Vagina (tissue), 2 donors: ENCODE measurements at places on chromosomes 16 and 17.

GRCh38 chr17:10337136-10337535 lies 35.7 kb downstream of the MYH13 start:
- no peak for DNase-seq

DNA sequence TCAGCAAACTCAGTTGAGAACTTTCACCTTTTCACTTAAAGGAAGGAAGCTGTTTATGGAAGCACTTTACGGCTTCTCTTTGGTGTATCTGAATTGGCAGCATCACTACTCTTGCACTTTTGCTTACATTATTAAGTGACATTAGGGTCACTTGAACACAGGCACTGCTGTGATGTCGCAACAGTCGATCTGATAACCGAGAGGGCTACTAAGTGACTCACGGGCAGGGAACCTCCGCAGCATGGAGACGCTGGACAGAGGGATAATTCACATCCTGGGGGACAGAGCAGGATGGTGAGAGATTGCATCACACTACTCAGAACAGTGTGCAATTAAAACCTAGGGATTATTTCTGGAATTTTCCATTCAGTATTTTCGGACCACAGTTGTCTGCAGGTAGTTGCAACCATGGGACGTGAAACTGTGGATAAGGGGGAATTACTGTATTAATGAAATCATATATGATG lies 56.5 kb downstream of the DNAH2 start:
- DNase-seq, result no peak

DNA sequence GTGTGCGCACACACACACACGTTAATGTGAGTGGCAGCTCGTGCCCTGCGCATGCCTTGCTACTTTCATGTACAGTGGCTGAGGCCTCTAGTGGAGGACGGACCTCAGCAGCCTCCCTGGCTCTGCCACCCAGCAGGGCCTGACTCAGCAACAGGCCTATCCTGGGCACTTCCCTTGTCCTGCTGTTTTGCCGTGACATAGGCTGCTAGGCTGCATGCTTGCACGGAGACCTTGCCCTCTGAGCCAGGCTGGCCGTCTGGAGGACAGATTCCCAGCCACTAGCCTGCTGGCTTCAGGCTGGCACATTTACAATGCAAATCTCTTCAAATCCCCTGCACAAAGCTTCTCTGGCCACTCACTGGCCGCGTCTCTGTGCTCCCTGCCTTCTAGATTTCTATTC lies 9.5 kb downstream of the RNF213 start:
- no peak for DNase-seq

- no peak for DNase-seq
Observed at GRCh38 chr17:36894925-36895324, 42.4 kb upstream of the LHX1 start.

DNA sequence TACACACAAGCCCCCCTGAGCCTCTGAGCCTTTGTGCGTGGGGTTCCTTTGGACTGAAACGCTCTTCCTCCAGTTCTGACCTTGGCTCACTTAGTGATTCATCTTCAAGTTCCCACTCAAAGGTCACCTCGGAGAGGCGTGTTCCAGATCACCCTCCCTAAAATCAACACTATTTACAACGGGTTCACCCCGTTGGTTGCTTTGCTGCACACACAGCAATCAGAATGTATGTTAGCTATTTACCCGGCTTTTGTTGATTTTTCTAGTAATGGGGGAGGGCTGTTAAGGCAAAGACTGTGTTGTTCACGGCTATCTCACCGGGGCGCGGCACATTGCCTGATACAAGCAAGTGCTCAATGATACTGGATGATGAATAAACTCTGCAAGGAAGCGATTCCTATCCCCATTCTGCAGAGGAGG lies 977 bp downstream of the NAGPA start:
- DNase-seq, result no peak

DNA sequence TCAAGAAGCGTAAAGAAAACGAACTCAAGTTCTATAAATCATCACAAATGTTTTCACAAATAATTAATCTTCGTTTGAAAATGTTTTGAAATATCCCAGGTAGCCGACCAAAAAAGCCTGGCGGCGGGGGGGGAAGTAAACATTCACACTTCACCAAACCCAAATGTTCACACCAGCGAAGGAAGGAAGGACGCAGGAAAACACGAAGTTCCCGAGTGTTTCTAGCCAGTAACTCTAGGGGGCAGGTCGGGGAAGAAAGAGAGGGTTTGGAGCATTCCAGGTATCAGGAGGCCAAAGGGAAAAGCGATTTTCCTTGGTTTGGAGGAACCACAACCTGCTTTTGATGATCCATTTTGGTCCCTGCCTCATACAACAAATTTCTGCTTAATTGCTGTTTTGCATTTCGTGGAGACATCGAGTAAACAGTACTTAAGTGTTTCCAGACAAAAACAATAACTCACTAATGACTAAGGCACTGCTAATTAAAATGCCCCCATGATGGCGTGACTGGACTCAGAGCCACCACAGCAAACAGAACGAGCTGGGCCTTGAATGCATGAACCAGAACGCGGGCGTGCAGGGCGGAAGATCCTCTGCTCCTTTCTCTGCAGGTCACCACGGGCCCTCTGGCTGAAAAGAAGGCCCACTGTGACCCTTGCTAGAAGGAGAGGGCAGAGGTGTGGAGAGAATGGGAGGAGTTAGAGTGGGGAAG lies 16.6 kb downstream of the ZFHX3 start:
- no peak for DNase-seq

DNA sequence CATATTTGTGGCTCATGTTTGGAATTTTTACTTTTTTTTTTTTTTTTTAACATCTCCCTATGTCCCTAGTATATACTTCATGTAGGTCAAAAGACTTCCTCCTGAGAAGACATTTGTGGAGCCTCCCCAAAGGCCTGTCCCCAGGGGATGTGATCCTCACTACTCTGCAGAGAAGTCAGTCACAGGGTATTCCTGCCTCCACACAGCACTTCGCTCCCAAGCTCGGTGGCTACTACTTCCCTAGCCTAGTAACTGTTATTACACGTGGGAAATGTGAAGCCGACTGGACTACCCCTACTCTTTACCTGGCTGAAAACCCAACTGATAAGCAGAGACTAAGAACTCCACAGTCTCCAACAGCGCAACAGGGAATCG lies 116.8 kb downstream of the HIC1 start:
- no peak for DNase-seq

- no peak for DNase-seq
Observed at GRCh38 chr17:17514993-17515933, 19.1 kb upstream of the RASD1 start.

- no peak for DNase-seq
Observed at GRCh38 chr16:1945559-1946391, 2.8 kb upstream of the MSRB1 start.

DNA sequence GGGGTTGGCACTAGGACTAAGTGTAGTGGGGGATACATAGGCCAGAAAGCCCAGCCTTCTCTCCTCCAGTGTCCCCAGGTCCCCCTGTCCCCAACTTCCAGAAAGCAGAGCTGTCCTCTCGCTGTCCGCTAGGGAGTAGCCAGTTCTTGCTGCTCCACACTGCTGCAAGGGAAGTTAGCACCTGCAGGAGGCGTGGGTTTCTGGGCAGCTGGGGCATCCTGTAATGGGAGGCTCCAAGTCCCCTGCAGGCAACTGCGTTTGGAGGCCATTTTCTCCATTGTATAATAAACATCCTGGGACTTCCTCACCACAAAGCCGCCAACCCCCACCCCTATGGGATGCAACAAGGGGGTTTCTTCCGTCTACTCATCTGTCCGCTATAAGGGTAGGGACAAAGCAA lies 1.7 kb downstream of the RPRML start:
- DNase-seq, result no peak

DNA sequence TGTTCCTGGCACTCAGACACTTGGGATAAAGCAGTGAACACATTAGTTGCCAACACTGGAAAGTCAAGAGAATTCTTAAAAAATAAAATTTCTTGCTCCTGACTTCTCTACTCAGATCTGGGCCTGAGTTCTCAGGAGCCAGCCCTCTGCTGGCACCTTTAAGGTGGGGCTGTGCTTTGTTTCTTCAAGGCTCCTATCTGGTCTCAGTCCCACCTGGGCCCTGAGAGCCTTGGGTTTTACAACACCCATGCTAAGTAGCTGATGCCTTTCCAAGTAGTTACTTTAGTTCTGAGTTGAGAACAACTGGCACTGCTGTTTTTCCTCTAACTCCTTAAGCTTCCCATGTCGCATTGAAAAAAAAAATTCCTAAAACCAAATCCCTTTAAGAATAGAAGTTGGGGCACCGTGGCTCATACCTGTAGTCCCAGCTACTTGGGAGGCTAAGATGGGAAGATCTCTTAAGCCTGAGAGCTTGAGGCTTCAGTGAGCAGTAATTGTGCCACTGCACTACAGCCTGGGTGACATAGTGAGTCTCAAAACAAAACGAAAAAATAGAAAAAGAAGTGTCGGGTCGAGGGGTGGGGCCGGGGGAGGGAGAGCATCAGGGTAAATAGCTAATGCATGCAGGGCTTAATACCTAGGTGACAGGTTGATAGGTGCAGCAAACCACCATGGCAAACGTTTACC lies 16.6 kb downstream of the CHAD start:
- DNase-seq, result no peak

DNA sequence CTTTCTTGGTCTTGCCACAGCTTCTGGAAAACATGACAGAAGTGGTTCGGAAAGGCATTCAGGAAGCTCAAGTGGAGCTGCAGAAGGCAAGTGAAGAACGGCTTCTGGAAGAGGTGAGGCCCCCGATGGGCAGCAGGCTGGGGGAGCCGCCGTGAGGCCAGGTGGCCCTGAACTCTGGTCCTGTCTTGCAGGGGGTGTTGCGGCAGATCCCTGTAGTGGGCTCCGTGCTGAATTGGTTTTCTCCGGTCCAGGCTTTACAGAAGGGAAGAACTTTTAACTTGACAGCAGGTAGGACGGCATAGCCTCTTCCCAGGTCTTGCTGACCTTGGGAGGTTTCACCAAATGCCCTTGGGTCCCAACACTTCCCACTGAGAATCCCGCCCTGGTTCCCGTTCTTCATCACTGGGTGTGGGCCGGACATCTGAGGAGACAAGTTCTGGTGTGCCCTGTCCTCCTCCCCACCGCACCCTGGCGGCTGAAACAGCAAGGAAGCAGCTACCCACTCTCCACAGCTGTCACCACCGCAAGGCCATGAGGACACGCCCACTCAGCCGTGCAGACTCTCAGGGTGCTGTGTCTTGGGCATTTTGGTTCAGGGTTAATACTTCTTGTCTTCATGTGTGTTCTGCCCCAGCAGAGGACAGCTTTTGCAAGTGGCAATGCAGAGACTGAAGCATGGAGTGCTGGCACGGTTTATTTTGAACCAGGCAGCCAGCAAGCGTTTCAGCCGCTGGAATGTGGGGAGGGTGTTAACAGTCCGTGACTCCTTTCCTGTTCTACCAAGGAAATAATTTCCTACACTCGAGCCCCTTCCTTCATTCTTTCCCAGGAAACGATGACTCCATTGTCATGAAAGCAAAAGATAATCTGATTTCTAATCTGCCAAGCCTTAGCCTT lies 21.4 kb downstream of the NTAN1 start:
- DNase-seq, result no peak

GRCh38 chr16:29653471-29653870 lies 9.6 kb upstream of the SPN start:
- no peak for DNase-seq

DNA sequence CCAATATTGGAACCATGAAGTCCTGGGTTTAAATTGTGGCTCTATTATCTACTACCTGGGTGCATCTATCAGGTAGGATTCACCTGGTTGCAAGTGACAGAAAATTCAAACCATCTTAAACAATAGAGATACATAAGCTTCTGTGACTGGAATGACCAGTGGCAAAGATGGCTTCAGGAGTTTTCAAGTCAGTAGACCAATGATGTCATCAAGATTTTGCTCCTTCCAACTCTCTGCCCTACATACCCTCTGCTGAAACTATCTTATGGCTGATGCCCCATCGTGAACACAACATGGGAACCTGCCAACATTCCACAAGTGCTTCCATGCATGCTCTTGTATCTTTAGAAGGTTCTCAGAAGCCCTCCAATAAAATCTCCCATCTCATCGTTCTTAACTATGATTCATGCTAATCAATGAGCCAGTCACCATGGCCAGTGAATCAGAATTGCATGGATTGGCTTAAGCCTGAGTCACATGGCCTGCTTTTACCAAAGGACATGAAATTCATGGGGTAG lies 180.9 kb downstream of the GRIN2A start:
- DNase-seq, result no peak

GRCh38 chr16:57708168-57708567 lies 13.6 kb downstream of the DRC7 start:
- no peak for DNase-seq

GRCh38 chr17:60457148-60457547 lies 34.9 kb downstream of the CHCT1 start:
- no peak for DNase-seq

GRCh38 chr17:4565209-4566141 lies 5.1 kb upstream of the GGT6 start:
- DNase-seq, result no peak
